NCI-H2227 treated with DMSO at 0.1 percent for 48 hours (cell line): ENCODE measurements at places on chromosomes 6 and 20.
A peak's percentile ranks its signal among the peaks of the same experiment; 100 is the strongest.

DNA sequence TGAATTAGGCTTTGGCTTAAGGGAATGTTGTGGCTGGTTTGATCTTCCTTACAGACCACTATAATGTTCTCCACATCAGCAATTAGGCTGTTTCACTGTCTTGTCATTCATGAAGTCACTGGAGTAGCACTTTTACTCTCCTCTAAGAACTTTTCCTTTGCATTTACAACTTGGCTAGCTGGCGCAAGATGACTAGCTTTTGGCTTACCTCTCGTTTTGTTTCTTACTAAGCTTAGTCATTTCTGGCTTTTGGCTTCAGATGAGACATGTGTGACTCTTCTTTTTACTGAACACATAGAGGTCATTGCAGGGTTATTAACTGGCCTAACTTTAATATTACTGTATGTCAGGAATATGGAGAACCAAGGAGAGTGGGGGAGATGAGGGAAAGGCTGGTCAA lies 143.2 kb downstream of the PTCHD4 start:
- DNase-seq, result no peak

- no peak for DNase-seq
Measured at GRCh38 chr6:106084106-106084988, 1.8 kb upstream of the PRDM1 start.

DNA sequence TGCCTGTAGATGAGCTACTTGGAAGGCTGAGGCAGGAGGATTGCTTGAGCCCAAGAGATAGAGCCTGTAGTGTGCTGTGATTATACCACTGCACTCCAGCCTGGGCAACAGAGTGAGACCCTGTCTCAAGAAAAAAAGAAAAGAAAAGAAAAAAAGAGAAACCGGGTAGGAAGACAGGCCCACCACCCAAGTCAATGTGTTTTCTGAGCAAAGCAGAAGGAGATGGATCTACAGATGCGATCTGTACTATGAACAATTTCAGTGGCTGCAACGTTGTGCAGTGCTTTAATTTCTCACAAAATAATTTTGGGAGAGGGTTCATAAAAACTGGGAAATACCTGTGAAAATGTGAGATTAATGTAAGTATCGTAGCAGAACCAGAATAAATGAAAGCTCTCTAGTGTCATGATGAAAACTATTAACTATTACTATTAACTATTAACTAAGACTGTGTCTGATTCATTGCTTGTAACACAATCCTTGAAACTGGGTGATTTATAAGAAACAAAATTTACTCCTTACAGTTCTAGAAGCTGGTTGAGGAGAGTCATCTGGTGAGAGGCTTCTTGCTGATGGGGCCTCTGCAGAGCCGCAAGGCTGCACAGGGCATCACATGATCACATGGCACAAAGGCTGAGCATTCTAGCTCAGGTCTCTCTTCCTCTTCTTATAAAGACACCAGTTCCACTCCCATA lies 233.1 kb upstream of the ZNF217 start:
- DNase-seq, result no peak

DNA sequence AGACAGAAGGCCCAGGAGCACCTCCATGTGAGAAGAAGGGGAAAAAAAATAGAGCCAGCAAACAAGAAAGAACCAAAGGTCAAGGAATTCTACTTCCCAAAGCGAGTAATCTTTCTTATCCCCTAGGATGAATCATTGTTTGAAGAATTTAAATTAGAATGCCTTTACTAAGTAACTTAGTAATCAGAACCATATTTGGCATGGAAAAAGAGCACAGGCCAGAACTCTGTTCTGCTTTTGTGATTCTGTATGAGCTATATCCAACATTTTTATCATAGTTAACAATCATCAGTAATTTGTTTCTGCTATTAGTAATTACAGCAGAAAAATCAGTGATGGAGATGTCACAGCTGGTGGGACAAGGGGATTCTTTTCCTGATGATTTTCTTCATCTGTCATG lies 228.8 kb upstream of the FAM83B start:
- no peak for DNase-seq

GRCh38 chr20:62832212-62832922 lies 15.5 kb downstream of the COL9A3 start:
- no peak for DNase-seq

- DNase-seq, result peak; percentile 1
Measured at GRCh38 chr6:152267967-152268845, 369.0 kb downstream of the SYNE1 start.

DNA sequence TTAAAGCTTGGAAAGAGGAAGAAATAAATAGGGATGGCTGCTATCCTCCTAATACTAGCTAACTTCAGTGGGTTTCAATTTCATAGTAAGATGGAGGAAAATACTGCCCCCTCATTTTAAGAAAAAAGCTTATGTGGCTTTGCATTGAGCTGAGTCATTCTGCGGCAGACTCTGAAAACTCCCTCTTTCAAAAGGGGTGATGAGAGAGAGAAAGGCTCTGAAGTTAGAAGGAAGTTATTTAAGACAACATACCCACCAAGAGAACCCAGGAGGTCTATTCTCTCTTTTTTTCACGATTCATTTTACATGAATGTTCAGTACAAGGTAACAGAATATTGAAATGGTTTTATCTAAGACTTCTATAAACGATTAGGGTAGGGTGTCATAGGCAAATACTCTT lies 4.5 kb downstream of the PRDM13 start:
- no peak for DNase-seq

DNA sequence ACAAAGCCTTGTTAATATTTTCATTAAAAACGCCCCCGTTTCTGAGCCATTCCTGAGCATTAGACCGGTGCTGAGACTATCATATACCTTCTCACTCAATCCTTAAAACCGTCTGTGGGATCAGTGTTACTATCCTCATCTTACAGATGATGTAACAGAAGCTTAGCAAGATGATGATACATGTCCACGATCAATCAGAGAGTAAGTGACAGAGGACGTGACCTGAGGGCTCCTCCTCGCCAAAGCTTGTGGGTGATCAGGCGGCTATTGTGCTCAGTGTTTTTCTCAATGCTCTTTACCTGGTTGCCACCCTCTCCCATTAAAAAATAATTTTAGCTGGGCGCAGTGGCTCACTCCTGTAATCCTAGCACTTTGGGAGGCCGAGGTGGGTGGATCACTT lies 113.1 kb downstream of the MTHFD1L start:
- DNase-seq, result peak; percentile 30
